Choroid plexus epithelial cell (primary cell): ENCODE measurements at places on chromosomes 5 and 9.

DNA sequence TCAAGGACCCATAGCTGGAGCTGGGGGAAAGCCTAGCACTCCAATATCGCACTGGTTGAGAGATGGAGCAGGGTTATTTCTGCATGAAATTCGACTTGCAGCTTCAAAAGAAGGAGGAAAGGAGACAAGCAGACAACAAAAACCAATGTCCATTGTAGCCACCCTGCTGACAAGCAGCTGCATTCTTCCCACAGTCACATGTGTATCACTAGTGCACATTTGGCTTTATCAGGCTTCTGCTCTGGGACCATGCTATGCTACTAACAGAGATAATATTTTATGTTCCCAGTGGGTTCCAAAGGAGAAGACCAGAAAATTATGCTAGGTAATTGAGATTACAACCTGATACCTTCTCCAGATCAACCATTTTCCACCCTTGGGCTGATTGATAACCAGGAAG is 59.7 kb downstream of the MFAP3 start:
- no peak for DNase-seq

DNA sequence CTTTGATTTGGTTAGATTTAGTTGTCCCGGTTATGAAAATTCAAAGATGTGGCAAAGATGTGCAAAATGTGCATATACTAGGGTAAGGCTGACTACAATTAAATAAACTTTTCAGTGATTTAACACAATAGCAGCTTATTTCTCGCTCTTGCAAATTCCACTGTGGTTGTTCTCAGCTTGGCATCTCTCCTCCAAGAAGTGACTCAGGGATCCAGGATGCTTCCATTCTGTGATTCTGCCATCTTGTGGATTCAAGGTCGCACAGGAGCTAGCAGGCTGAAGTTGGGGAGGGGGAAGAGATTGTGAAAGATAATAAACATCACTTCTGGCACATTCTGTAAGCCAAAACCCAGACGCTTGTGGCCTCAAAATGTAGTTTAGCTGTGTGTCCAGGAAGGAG is 60.1 kb upstream of the TGFBR1 start:
- no peak for DNase-seq

GRCh38 chr5:117657541-117657940 is 1082.9 kb upstream of the SEMA6A start:
- no peak for DNase-seq

DNA sequence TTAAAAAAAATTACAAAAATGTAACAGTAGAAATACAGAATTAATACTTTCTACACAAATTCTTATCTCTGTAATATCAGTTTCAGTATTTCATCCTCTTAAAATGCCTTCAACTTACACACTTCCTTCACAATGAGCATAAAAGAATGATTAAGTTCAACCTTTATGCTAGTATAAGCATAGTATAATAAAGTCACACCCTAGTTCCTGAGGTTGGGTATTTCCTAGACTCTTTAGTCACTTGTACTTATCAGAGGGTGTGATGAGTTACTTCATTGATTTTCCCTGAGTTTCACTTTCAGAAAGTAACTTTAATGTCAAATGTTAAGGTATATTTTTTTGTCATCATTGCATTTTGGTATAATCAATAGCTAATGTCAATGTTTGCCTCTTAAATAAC is 302.4 kb downstream of the PDE4D start:
- no peak for DNase-seq

DNA sequence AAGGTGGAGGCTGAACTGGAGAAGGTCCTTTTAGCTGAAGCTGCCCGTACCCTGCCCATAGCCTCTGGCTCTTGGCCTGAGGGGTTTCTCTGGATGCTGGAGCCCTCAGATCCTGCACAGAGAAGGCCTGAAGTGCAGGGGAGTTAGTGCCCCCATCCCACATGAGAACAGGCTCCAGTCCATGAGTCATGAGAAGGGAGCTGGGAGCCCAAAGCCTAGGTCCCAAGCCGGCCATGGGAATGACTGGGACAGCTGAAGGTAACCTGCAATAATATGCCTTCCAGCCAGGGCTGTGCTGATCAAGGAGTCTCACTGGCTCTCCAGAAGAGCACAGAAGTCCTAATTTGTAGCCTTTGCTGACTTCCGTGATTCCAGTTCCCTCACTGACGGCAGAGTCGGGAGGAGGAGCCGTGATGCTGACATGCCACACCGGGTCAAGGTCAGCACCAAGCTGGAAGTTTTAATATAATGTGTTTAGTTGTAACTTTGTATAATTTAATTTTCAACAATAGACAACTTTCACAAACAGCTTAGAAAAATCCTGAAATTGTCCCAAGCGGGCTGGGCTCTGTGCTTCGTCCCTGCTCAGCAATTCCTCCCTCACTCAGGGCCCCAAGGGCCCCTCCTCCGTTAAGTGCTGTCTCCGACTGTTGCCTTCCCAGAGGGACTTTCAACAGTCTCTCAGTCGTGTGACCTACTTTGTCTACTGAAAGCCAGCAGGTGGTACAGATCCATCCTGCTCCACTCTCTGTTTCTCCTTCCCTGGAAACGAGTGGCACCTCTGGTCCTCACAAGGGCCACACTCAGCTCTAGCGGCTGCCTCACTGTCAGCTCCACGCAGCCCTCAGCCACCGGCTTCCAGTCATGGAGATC is 387.8 kb downstream of the GADD45G start:
- DNase-seq, result no peak

GRCh38 chr9:34084562-34084961 is 35.9 kb upstream of the UBAP2 start:
- DNase-seq, result peak; percentile 40

DNA sequence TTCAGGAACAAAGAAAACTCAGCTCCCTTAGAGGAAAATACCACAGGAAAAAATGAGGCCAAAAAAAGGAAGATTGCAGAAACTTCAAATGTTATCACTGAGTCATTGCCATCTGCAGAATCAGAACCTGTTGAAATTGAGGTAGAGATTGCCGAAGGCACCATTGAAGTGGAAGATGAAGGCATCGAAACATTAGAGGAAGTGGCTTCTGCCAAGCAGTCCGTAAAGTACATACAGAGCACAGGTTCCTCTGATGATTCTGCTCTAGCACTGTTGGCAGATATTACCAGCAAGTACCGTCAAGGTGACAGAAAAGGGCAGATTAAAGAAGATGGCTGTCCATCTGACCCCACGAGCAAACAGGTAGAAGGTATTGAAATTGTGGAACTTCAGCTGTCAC is 30.8 kb upstream of the NIM1K start:
- DNase-seq, result no peak

- DNase-seq, result no peak
These were observed 63.8 kb downstream of the TMEM252 start for GRCh38 chr9:68476847-68477246.

DNA sequence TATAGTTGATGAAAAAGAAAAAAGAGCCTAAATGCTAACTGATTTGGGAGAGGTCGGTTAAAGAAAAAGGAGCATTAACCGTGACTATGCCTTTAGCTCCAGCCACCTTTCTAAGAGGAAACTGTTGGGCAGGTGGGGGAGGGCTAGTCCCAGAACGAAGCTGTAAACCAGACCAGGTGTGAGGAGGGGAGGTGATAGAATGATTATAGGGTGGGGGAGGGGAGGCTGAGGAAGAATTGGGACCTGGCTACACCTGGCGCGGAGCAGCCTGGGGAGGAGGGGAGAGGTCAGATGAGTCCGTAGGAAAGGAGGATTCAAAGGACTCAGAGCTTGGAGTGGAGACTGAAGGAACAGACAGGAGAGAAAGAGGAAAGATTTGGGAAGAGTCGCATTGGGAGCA is 73.4 kb downstream of the PHAX start:
- no peak for DNase-seq

- DNase-seq, result no peak
These were observed 4.1 kb downstream of the ASB6 start for GRCh38 chr9:129637673-129638439.

- no peak for DNase-seq
These were observed 5.0 kb downstream of the FBXW5 start for GRCh38 chr9:136939431-136939995.

DNA sequence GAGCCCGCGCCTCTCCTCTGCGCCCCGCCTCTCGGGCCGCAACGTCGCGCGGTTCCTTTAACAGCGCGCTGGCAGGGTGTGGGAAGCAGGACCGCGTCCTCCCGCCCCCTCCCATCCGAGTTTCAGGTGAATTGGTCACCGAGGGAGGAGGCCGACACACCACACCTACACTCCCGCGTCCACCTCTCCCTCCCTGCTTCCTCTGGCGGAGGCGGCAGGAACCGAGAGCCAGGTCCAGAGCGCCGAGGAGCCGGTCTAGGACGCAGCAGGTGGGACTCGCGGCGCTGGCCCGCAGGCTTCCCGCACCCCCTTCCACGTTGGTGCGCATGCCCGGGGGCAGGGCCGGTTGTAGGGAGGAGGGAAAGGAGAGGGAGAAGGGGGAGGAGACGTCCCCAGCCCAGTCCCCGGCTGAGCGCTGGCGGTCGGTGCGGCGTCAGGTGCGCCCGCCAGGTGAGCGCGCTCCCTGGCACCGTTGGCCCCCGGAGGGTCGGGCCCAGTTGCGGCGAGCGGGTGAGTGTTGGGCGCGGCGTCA is at the start of gene OCLN:
OCLN (plus strand) TSS at position 400 of the 532 bp plus-strand sequence. CDS start 11,455 bp downstream, outside the sequence.
- DNase-seq, result no peak

GRCh38 chr5:169242849-169243186 is 58.1 kb downstream of the SLIT3 start:
- no peak for DNase-seq

DNA sequence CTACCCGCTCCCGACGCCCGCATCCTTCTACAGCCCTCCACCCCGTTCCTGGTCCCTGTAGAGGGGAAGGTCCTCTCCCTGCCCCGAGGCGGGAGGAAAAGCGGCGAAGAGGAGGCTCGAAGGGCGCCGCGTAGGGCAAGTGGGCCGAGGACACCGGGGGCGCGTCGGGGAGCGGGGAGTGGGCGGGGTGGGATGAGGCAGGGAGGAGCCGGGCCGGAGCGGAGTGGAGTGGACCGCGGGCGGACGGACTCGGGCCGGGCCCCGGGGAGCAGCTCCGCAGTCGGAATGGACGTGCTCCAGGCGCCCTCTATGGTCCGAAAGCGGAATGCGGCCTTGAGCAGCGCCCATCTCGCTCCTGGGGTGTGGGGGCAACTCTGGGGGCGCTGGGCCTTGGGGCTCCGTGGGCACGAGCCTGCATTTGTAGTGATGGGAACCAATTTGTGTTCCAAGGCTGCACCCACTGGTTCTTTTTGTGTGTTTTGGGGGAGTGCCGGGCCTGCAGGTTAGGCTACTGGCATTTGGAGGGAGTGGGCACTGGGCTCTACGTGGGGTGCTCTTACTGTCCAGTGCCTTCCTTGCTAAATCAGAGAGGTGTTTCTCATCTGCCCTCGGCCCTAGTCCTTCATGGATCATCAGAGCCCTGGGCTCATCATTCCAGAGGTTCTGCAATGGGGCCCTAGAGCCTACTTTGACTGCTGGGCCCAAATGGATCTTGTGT is 7.3 kb downstream of the IRX1 start:
- peak; percentile 7 for DNase-seq

GRCh38 chr5:90983148-90983547 is 400.0 kb downstream of the ARRDC3 start:
- DNase-seq, result peak; percentile 98

DNA sequence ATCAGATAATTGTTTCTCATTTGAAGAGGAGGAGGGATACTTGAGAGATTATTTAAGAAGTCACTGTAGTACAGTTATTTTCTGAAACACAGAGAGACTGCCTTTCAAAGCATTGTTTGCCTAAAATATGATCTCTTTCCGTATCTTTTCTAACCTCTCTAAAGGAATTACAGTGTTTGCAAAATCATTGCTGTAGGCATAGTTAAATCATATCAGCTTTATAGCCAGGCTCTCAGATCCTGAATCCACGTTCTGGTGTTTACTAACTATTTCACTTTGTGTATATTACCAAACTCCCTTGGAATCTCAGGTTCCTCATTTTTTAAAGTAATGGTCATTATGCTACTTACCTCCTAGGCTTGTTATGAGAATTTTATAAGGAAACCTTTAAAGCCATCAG is 1151.6 kb upstream of the CDH9 start:
- peak; percentile 3 for DNase-seq

GRCh38 chr5:71830681-71831539 is 111.8 kb downstream of the CARTPT start:
- DNase-seq, result peak; percentile 87

DNA sequence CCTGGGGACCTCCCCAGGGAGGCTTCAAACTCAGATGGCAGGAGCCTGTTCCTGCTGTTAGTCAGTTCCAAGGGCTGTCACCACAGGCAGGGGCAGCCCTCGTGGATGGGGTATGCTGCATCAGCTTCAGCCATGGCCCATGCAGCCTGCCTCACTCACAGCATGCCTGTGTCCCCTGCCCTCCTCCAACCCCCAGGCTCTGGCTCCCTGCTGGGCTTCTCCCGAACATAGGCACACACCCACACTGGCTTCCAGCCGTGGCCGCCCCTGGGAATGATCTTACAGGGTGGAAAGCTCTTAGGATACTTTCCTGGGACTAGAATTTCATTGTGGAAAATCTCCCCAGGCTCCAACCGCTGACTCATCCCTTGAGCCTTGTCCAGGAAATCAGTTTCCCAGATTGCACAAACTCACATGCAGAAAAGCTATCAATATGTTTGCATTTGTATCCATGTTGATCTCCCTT is 163.8 kb downstream of the SEC61B start:
- peak; percentile 43 for DNase-seq

DNA sequence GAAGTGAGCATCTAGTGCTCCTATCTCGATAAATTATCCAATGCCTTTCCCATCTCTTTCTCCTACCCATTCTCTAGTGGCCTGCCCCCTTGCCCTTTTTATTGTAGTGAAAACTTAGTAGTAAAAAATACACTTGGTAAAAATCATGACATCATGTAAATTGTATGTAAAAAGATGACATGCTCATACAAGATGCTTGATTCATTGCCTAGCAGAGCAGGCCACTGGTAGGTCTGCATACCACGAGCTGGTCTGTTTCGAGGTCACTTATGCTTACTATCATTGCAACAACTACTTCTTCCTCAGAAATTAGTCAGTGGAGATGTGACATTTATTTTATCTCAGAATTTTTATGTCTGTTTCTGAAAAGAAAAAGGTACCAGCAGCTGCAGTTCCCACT is 177.3 kb downstream of the C9orf152 start:
- DNase-seq, result peak; percentile 82

DNA sequence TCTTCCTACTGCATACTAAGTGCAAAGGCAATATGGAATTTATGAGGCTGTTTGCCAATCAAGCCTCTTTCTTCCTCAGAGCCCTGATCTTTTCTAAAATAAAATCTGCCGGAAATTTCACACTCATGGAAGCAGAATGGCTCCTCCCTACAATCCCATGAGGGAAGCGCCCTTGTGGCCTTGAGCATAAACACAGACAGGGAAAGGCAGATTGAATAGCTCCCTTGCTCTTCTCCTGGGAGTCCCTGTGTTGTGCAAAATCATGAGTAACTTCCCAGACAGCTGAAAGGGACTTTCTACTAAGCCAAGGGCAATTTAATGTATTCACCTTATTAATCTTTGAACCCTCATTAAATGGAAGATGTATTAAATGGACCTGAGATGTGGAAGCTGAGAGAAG is 226.1 kb upstream of the PIK3R1 start:
- DNase-seq, result peak; percentile 81

- no peak for DNase-seq
These were observed 3.5 kb downstream of the CSF1R start for GRCh38 chr5:150082889-150083288.

DNA sequence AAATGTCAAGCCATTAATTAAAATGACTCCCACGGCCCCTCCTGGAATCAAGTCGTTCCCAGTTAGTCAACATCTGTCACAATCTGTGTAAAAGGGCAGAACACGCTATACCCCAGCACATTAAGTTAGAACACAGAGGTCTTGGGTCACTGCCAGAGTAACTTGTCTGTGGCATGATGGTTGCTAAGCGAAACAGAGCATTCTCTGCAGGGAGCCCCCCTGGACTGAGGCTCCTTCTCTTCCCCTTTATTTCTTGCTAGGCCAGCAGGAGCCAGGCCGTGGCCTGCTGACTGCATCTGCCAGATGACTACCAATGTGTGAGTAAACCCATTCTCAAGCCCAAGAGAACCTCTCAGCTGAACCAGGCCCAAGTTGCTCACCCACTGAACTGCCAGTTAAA is 51.9 kb upstream of the ZBED3 start:
- peak; percentile 97 for DNase-seq
